ENCODE measurements at places on chromosomes 1 and 21.

DNA sequence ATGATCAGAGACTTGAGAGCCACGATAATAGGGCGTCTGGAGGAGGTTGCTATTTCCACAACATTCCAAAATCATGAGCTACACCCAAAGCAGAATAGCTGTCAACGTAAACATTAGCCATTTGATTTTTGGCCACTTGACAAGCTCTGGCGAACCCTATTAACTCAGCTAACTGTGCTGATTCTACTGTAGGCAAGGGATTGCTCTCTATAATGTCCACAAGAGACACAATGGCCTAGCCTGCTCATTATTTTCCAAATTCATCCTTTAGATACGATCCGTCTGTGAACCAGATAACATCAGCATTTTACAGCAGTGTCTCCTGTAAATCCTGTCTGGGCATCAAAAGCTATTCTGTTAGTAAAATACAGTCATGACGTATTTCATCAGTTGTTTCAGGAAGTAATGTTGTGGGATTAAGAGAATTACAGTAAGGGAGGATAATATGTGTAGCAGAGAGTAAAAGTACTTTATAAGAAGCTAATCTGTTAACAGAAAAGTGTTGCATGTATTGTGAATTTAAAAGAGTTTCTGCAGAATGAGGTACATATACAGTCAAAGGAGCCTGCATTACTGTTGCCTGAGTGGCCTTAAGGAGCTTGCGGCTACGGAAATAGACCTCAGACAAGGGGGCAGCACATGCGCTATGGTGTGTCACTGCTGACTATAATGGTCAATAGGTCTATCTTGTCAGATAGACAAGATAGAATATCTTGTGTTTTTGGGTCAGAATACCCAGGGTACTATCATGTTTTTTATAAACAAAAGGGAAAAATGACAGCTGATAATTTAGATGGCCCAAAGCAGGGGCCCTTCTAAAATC, 44.9 kb upstream of the TINAGL1 start:
- DNase-seq = no peak

DNA sequence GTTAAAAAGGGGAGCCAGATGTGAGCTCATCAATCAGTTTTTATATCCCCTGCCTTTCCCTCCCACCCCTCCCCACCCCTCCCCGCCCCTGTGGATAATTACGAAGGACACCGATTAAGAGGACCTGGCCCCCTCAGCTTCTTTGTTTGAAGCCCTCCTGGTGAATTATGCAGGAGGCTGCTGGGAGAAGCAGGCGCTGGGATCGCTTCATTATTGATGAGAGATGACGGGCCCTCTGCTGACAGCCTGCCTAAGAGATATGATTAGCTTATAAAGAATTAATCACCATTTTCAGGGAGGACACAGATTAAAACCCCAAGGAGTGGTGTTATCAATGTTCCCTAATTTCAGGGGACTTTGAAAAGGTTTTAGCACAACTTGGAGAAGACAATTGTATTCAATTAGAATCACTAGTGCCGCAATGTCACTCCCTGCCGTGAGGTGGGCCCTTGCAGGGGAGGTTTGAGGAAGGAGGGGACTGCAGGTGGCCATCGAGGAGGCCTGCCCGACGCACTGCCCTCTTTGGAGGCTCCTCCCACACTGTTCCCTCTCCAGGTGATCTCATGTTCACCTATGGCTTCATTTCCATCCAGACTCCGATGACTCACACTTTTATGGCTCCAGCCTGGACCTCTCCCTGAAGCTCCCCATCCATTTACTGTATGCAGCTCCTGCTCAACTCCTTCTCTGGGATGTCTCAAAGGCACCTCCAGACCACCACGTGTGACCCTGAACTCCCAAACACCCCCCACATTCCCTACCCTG, 67.0 kb upstream of the KLHDC7A start:
- DNase-seq = no peak

- no peak for DNase-seq
These were observed 15.4 kb downstream of the FLVCR1 start for GRCh38 chr1:212873518-212873917.

DNA sequence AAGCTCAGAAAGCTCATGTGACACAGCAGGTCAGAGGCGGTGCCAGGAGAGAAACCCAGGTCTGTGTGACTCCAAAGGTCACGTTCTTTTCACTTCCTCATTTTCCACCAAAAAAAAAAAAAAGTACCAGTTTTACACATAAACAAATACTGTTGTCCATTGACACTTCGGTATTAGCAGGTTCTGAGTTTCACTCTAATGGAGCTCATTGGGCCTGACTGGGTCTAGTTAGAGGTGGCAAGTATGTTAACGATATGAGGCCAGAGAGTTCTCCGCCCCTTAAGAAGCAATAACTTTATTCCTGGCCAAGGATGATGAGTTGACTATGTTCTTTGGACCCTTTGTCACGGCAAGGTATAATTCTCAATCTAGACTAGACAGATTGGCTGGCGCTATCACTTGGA, 30.0 kb upstream of the SDE2 start:
- no peak for DNase-seq

DNA sequence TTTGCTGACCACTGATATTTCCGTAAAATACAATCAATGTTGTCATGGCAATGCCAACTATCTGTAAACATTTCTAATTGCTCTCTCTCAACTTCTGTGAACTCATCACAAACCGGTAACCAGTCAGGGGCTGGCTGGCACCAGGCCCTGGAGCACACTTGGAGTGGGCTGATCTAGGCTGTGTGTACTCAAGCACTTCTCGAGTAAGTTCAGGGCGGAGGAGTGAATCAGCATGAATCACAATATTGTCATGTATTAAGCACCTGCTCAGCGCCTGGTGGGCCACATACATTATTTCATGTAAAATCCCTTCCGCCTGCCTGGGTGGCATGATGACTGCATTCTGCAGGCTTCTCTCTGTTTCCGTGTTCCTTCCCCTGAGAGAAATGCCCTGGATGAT, 212.4 kb downstream of the FOXD2 start:
- DNase-seq = peak; percentile 6

- no peak for DNase-seq
These were observed 49.1 kb downstream of the EYA3 start for GRCh38 chr1:28039341-28039740.

GRCh38 chr1:45297666-45298356, 28.9 kb upstream of the HPDL start:
- DNase-seq = no peak

DNA sequence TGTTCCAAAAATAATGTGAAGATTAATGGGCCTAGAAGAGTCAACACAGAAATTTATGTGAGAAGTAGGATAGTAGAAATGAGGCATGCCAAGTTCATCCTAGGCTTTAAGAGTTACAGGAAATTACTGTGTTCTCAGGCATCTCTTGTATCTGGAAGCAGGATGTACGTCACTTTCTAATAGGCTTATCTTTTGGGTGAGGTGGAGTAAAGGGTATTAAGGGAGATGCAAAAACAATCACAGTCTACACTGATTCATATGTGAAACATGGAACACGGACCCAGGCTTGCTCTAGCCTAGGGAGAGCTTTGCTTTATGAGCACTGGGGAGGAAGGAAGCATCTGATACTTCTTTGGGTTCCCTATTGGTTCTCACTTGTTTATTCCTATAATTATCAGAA, 84.5 kb upstream of the RGS4 start:
- DNase-seq = no peak

DNA sequence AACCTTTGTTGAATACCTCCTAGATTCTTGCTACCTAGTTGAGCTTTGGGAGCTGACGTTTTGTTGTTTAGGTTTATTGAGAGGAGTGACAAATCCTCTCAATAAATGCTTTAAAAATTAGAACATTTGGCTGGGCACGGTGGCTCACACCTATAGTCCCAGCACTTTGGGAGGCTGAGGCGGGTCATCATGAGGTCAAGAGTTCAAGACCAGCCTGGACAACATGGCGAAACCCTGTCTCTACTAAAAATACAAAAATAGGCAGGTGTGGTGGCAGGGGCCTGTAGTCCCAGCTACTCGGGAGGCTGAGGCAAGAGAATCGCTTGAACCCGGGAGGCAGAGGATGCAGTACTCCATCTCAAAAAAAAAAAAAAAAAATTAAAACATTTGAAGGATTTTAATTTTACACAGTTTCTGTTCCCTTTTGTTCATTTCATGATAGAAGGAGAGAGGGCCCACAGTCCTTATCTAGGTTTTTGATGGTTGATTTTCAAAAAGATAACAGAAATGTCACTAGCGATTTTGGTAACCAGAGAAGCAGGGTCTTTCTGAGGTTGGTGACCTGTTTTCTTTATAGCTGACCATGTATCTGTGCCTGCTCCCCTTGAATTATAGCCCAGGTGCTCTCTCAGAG, 44.2 kb upstream of the PIGV start:
- no peak for DNase-seq

DNA sequence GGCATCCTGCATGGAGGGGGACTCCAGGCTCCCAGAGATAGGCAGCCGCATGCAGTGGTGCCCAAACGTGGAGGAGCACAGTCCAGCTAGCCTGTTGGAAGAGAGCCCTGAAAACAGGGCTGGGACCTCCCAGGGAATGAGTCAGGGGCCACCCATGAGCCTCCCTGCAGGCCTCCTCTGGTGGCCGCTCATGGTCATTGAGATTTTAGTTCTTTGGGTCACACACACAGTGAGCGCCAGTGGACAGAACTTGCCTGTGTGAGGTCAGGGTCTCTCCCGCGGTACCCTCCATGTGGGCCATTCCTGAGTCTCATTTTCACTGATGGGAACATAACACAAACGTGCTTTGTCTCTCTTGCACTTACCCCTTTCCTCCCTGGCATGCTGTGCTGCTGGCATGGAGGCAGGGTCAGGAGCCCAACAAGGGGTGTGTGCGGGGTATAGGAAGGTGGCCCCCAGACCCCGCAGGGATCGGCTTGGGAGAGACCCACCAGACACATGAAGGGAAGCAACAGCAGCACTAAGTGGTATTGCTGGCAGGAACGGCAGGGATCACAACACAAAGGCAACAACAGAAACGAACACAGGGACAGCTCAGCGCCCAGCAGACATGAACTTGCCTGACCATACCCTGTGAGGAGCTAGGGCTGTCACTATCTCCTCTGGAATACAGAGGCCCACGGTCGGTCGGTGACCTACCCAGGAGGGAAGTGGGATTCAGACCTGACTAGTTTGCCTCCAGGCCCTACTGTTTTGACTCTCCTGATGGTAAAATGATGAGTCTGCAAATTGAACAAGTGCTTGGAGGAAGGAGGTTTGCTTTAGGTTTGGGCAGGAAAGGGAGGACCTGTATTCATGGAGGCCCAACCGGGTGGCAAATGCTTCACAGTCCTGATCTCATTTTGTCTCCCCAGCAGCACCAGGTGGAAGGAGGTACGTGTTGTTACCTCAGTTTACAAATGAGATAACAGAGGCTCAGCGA, 31.8 kb downstream of the ABCG1 start:
- no peak for DNase-seq

- DNase-seq = no peak
These were observed 156.0 kb downstream of the PGBD5 start for GRCh38 chr1:230270185-230270558.

DNA sequence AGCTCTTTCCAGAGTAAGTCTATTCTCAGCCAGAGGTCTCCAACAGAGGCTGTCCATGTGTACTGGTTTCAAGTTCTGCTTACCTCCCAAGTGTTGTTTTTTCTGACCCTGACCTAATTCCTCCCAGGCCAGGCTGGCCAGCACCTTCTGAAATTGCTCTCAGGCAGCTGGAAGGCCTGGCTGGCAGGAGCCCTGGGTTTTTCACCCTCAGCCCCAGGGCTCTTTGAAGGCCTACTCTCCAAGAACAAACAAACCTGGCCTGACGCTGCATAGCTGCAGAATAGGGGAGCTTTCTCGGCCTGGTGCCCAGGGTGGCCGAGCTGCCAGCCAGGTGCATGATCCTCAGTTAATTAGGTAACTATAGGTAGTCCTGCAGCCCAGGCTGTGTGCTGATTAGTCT, 147.5 kb downstream of the CACNA1E start:
- no peak for DNase-seq
